ENCODE measurements at places on chromosomes 2 and 18.

GRCh38 chr18:48284743-48285142 lies 124.4 kb downstream of the ZBTB7C start:
- DNase-seq: no peak

- no peak for DNase-seq
These were observed 10.2 kb downstream of the PROKR1 start for GRCh38 chr2:68653538-68653982.

DNA sequence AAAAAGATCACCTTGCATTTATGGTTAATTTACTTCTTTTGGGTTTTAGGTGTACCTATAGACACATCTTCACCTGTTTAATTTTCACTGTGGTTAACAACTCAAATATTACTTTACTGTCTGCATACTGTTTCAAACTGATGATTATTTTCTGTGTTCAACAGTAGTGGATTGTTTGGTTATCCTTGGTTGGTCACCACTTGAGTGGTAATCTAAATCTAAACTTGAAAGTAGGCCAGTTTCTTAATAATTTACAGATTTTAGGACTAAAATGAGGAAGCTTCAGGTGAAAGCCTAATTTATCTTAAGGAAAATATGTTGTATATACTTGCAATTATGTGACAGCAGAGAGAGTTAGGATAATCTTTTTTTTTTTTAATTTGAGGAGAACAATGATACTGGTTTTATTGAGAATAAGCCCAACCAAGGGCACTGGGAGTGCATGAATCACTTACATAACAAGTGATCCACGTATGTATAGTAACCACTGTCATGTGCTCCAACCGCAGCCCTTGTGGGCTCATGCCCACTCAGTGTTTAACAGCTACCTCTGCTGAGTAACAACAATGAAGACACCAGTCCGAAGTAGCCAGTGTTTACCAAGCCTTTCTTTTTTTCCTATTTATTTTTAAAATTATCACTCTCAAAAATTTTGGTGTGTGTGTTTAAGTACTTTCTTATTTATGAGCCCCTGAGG lies 31.0 kb upstream of the WDSUB1 start:
- DNase-seq: no peak

GRCh38 chr2:159111346-159111927 lies 143.0 kb downstream of the TANC1 start:
- no peak for DNase-seq

- DNase-seq: no peak
These were observed 155.2 kb upstream of the COL3A1 start for GRCh38 chr2:188819011-188819410.

Measured in Karpas-422 (cell line).